ENCODE measurements at places on chromosomes 2 and 18.

DNA sequence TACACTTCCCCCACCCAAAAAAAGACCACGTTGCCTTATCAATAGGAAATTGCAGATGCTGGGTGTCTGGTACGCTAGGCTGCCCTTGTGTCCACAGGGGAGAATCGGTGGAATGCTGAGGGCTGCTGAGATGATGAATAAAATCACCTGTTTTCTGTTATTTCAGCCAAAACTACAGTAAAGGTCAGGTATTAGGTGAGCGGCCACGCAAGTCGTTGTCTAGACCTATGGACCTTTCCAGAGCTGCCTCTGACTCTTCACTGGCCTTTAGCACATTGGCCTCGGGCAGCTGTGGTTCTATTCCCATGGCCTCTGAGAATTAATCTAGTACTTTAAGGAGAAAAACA lies 89.6 kb downstream of the MTCL1 start:
- DNase-seq: no peak

GRCh38 chr2:138028538-138028937 lies 64.3 kb downstream of the HNMT start:
- no peak for DNase-seq

GRCh38 chr18:73966954-73967353 lies 180.7 kb downstream of the FBXO15 start:
- no peak for DNase-seq

- no peak for DNase-seq
Observed at GRCh38 chr18:31205273-31205672, 42.6 kb upstream of the DSC1 start.

DNA sequence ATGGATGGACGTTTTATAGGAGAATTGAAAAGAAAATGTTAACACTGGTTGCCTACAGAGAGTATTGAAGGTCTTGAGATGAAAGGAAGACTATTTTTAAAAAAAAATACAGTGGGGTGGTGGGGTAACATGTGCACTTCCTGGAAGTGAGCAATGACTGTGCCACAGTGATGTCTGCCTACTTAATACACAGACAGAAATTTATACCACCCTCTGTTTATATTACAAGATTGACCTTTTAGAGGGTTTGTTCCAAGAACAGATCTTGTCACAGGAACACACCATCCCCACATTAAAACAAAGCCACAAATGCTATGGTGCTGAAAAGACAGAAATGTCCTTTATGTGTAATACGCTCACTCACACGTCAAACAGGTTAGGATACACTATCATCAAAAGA lies 87.6 kb downstream of the THADA start:
- DNase-seq: no peak

DNA sequence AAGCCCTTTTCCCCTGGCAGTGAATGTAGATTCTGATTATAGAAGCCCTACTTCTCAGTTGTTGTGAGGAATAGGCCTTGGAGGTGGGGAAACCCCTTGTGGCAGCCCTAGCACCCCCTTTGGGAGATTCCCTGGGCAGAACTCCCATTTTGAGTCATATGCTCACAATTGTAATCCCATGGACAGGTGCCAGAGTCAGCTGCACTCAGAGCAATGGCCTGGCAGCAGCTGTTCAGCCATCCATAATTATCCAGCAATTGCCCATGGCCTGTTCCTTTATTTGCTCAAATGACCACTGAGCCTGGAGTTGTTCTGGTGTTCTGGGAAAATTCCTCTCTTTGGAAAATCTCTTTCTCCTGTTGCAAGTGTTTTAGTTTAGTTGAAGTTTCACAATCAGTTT lies 71.7 kb downstream of the PTRHD1 start:
- no peak for DNase-seq

GRCh38 chr18:63109802-63110201 lies 209.8 kb downstream of the BCL2 start:
- DNase-seq: no peak
